ENCODE measurements at places on chromosomes 5 and 9.

DNA sequence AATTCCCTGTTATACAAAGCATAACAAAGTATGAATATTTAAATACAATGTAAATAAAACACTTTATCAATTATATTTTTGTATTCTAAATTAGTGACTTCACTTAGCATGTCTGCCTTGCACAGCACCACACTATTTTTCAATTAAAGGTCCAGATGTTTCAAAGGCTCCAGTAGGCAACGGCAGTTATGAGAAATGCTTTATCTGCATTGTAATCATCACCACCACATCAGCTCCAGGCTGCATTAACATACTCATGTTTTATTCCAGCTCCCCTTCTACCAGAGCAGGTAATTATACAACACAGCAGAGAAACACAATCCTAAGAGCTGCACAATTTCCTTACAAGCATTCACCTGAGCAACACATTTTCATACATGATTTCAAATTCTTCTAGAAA lies 102.8 kb downstream of the MAPKAP1 start:
- no peak for DNase-seq

DNA sequence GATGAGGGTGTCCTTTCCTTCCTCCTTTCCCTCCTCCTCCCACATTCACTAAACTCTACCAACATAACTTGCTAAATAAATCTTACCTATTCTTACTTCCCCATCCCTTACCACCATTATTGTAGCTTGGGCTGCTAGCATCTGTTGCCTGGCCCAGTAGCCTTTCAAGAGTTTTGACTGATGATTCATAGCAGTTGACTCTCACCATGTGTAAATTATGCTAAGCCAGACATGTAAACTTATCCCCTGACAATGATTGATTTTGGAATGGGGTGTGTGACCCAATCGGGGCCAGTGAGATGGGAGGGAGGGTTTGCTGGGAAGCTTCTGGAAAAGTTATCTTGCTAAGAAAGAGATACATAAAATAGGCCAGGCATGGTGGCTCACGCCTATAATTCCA lies 161.8 kb upstream of the SPRY4 start:
- DNase-seq, result no peak

- DNase-seq, result no peak
Observed at GRCh38 chr5:36363744-36364143, 62.0 kb upstream of the RANBP3L start.

GRCh38 chr5:147689426-147689825 lies 93.1 kb downstream of the JAKMIP2 start:
- no peak for DNase-seq

DNA sequence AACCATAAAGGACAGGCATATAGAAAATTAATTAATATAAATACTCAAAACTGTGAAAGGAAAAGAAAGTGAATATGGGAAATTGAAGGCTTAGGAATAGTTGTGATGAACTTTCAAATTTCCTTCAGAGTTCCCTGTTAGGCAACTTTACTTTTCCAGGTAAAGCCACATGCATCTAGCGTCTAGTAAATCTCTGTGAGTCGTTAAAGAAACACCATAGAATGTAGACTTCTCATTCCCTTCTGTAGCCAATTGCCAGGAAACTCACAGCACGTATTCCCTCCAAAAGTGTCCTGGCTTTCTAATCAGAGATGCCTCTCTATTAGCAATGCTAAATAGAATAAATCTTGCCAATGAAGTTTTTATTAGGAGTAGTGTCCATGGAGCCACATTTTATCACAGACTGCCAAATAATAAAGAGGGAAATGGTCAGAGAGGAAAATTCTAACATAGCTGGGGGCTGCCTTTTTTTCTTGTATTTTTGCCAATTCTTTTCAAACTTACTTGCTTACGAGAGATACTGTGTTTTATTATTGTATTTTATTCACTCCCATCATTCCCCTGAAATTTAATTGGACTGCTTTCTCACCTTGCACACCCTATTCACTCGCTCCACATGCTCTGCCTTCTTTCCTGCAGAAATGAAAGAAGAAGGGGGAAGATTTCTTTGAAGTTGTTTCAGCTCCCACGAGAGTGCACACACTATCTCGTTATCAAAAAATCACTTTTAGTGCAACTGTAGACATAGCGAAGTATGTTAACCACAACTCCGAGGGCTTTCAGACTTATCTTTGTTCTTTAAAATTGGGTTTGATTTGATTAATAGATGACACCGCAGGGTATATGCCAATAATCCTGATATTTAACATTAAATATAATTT lies 439.0 kb downstream of the CSNK1G3 start:
- no peak for DNase-seq

DNA sequence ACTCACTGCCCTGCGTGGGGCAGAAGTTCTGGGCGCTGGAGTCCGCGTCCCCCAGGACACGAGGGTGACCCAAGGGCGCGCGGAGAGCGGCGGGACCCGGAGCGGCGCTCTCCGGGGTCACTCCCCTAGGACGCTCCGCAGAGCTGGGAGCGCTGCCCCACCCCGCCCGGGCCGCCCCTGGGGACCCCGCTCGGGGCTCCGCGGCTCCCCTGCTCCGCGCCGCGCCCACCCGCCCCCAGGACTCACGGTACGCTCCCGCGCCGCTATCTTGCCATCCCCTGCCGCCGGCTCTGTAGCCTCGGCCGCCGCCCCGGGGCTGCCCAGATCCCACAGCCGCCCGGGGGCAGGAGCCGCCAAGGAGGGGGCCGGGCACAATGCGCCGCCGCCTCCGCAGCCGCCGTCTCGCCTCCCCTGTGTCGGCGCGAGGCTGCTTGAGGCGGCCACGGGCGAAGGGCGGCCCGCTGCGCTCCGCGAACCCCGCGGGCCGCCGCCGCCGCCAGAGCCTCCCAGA lies 303 bp downstream of the LIFR start:
- DNase-seq, result no peak

DNA sequence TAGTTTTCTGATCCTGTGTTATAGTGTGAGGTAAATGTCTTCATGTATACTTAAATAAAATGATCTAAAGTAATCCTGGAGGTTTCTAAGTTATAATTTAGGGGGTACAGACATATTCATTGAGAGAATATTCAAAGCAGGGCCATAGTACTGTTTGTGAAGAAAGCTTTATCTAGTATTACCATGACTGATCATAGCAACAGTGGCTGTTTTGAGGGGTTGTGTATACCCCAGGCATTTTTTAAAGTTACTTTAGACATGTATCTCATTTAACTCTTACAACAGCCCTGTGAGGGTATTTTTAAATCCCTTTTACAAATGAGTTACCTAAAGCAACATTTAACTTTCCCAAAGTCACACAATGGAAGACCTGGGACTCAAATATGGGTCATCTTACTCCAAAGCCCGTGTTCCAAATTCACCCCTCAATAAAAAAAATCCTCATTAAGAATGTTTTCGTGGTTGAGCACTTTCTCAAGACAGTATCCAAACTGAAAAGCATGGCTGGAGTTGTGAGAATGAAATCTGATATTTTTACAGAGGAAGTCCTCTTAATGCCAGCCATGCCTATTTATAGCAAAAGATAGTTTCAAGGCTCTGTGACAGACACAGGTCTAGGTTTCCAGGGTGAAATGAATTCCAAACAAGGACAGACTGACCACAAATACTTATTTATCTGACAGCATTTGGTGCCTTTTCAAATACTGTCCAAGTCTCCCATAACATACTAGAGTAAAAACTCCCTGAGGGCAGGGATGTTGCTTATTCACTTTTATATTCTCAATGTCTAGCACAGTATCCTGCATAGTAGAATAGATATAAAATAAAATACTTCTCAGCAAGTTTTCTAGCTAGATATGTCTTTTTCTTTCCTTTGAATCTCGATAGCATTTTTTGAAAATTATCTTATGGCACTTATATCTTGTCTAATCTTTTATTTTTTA lies 10.4 kb downstream of the STOM start:
- DNase-seq, result no peak

DNA sequence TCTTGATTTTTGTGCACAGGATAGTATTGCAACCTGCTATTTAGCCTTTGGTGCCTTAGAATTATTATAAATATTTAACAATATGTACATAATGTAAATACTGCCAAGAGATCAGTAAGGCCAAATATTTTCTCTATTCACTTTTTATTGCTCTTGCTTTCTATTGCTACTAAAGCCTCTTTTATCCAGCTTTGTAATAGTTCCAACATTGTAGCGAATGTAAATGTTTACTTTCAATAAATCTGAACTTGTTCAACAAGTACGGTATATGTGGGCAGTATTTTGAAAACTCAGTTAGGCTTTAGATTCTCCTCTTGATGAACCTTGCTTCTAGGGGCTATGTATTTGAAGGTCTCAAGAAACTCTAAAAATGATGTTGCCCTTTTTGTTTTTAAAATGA lies 179.8 kb downstream of the PARP8 start:
- DNase-seq, result no peak

DNA sequence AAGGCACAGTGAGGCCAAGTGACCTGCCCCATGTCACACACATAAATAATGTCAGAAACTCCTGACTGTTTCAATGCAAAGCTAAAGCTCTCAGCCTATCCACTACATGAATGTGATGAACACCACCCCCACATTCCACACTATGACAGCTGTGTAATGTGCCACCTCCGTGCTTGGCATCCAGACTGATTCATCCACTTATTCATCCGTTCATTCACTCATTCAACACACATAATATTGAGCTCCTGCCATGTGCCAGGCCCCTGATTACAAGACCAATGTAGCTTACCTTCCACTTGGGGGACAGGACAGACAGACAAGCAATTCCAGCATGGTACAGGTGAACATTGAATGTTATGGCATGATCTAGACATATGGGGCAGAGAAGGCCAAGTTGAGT lies 46.2 kb upstream of the FABP6 start:
- no peak for DNase-seq

- no peak for DNase-seq
Observed at GRCh38 chr5:51859624-51860023, 476.4 kb downstream of the ISL1 start.

- no peak for DNase-seq
Observed at GRCh38 chr9:76980566-76980965, 38.9 kb upstream of the FOXB2 start.

GRCh38 chr9:118650417-118650816 lies 718.8 kb downstream of the BRINP1 start:
- no peak for DNase-seq

DNA sequence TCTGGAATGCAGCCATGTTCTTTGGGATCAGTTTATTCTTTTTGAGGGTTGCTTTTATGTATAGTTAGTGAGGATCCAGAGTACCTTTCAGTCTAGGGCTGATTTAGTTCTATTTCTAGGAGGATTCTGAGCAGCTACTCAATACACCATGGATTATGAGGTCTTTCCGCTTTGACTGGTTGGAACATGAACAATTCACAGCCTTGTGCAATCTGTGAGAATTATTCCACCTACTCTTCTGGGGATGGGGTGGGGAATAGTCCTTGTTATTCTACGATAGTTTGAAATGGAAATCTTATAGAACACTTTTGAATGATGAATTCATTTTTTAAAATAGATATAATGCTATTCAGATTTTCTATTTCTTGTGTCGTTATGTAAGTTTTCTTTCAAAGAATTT lies 212.3 kb upstream of the ARRDC3 start:
- no peak for DNase-seq

DNA sequence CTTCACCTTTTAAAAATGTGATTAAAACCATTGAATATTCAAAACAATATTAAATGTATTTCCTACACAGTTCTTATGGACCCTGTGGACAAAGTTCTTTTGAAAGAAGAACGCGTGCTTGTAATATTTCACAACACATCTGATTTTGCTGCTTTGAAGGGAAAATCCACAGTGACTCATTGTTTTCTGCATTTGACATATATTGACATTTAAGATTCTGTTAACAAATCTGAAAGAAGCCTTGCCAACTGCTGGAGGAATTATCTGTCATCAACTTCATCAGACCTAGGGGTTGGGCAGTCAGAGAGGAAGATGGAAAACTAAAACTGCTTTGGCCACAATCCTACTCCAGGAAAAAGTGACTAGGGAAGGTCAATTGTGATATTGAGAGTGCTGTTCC lies 56.9 kb upstream of the RASEF start:
- DNase-seq, result no peak
